ENCODE measurements at places on chromosomes 7 and 10.

DNA sequence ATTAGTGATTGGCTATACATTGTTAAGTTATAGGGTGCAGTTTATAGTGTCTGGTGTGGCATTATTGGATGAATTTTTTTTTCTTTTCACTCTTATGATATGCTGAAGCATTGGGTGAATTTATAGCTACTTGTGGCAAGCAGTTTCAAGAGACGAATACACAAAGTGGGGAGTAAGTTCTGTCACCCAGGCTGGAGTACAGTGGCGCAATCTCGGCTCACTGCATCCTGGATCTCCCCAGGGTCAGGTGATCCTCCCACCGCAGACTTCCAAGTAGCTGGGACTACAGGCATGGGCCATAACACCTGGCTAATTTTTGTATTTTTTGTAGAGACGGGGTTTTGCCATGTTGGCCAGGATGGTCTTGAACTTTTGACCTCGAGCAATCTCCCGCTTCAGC lies 6.3 kb upstream of the SIRT1 start:
- DNase-seq, result no peak

GRCh38 chr7:138900035-138900828 lies 81.0 kb downstream of the KIAA1549 start:
- no peak for DNase-seq

DNA sequence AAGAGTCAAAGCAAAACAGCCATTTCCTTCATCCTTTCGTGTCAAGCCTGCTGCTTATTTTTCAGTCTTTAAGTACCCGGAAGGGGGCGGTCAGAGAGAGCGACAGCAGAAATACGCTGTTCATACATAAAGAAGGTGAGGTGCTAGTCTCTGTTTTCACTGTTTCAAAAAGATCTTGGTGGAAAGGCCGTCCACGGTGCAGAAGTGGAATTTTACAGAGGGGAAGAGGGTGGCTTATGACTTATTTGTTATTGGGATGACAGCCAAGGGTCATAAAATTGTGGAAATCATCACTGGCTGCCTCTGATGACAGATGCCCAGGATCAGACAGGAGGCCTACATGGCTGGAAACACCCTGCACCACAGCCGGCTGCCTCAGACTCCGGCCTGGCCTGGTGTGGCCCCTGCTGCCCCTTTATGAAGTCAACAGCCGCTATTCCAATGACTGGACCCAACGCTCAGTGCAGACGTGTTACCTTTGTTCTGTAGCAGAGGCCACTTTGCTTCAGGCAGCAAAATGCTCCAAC lies 57.0 kb downstream of the HIPK2 start:
- DNase-seq, result no peak

GRCh38 chr7:151361193-151361959 lies 19.8 kb downstream of the NUB1 start:
- DNase-seq, result no peak

DNA sequence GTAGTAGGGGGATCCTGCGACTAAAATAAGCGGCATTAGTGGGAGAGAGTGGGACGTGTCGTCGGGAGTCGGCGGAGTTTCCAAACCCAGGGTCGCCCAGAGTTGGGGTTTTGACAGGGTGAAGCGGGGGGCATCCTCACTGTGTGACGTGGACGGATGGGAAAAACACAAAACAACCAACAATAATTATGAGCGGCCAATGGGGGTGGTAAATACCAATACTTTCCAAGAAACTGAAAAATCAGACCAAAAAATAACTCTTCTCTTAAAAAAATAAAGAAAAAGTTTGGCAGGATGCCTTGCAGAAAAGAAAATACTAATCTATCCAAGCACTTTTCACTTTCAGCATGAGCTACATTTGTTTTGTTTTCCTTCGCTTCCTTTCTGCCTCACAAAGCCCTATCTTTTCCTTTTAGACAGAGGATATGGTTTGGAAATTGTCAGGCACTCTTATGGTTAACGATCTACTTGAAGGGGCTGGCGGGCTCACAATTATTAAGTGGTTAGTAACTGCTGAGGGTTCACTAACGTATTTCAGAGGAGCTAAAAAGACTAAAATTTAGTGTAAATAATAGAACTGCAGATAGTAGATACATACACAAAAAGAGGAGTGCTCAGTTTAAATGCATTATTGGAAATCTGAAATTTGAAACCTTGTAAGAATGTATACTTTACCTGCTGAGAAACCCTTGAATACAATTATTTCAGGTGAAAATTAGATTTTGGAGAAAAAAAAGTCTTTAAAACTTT lies 802 bp upstream of the CDK6 start:
- no peak for DNase-seq

Data from head of caudate nucleus (tissue), 42 donors.